ENCODE measurements at places on chromosomes 7 and 10.
A peak's percentile ranks its signal among the peaks of the same experiment; 100 is the strongest.

DNA sequence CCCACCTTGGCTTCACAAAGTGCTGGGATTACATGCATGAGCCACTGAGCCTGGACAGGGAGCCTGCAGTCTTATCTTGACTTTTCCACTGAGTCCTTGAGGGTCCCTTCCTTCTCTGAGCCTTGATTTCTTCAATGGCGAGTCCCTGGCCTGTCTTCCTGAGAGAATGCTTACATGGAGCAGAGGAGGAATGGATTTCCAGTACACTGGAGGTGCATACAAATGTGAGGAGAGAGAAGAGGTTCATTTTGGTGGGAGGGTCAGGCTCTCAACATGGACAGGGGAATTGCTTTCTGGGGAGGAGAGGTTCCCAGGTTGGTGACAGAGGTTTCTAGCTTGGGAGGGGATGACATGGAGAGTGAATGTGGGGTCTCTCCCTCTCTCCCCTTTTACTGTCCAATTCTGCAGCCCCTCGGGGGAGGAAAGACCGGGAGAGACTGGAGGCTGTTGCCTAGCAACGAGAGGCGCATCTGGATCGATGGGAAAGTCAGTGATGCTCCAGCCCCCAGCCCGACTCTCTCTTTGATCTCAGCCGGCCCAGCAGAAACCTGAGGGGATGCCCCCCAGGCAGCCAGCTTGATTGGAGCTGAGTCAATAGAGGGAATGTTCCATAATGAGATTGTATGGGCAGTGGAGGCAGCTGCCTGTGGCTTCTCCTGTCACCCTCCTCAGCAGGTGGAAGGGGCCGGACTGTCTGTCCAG lies 14.8 kb downstream of the SRRM3 start:
- H3K4me1 ChIP-seq = no peaks in the 10 kb centered on the region
- H3K4me3 ChIP-seq = no peak overlapping the region
- no peak for DNase-seq

GRCh38 chr10:12950583-12951128 lies 50.9 kb downstream of the CCDC3 start:
- H3K36me3 ChIP-seq = no peaks in the 10 kb centered on the region
- no peak overlapping the region for H3K4me3 ChIP-seq
- H3K4me1 ChIP-seq = no peaks in the 10 kb centered on the region
- no peak overlapping the region for H3K27ac ChIP-seq
- DNase-seq = no peak

- no peaks in the 10 kb centered on the region for H3K27me3 ChIP-seq
- DNase-seq = no peak
- peak overlapping the region; percentile 66 for H3K27ac ChIP-seq
- H3K36me3 ChIP-seq = peaks cover 92% of the 10 kb centered on the region
- H3K4me1 ChIP-seq = peaks cover 18% of the 10 kb centered on the region
These were observed 391 bp downstream of the ANKRD61 start for GRCh38 chr7:6031567-6031966.

DNA sequence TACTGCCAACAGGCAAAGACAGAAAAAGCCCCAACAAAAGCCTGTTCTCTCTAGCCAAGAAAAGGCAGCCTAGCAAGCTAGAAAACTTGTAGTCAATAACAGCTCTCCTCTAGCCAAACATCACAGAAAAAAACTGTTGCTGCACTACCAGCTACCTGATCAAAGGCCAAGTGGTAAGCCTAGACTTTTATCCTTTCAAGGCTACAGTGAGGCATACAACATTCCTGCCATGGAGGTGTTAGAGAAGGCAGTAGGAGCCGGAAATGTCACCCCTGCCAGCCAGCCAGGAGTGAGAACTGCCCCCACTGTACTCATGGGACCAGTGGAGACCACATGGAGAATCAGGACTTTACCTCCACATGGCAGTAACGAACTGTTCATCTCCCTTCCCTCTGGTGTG lies 31.2 kb downstream of the CCDC126 start:
- no peak for DNase-seq
- no peaks in the 10 kb centered on the region for H3K27me3 ChIP-seq
- no peaks in the 10 kb centered on the region for H3K4me1 ChIP-seq
- H3K27ac ChIP-seq = no peak overlapping the region
- no peak overlapping the region for H3K4me3 ChIP-seq

GRCh38 chr7:100378114-100378755 lies 4.9 kb downstream of the PILRA start:
- no peaks in the 10 kb centered on the region for H3K27me3 ChIP-seq
- peaks cover 14% of the 10 kb centered on the region for H3K4me1 ChIP-seq
- H3K27ac ChIP-seq = no peak overlapping the region
- no peak overlapping the region for H3K4me3 ChIP-seq

GRCh38 chr7:29329686-29330085 lies 135.1 kb downstream of the CHN2 start:
- no peak overlapping the region for H3K27ac ChIP-seq
- DNase-seq = no peak
- H3K4me3 ChIP-seq = no peak overlapping the region
- H3K36me3 ChIP-seq = no peaks in the 10 kb centered on the region
- H3K27me3 ChIP-seq = no peaks in the 10 kb centered on the region
- H3K4me1 ChIP-seq = peaks cover 18% of the 10 kb centered on the region

- H3K4me1 ChIP-seq = peaks cover 12% of the 10 kb centered on the region
- DNase-seq = no peak
- H3K27ac ChIP-seq = no peak overlapping the region
- H3K36me3 ChIP-seq = no peaks in the 10 kb centered on the region
- peaks cover 3% of the 10 kb centered on the region for H3K27me3 ChIP-seq
- H3K4me3 ChIP-seq = no peak overlapping the region
These were observed 30.2 kb upstream of the NUB1 start for GRCh38 chr7:151311294-151311864.

DNA sequence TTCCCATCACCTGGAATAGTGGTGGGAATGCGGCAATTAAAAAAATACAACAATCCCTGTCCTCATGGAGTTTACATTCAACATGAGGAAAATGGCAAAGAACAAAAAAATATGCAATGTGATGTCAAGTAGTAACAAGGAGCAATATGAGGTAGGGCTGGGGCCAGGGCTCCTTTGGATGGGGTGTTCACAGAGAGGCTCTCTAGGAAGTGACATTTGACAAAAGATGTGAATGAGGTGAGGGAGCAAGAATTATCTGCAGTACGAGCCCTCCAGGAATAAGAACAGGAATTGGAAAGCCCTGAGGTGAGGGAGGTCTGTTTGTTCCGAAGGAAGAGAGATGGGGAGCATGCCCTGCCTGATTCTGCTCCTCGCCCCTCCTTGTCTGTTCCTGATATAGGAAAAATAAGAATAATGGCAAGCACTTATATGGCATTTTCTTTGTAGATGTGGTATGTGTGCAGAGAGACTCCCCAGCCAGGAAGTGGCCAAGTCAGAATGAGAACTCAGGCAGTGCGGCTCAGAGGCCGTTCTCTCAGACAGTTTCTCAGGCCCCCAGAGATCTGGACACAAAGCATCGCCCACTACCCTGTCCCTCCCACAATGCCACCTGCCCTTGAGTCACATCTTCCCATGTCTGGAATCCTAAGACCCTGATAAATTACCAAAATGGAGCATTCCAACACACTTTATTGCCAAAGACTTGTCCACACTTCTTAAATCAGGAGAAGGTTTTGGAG lies 105.6 kb downstream of the APBB1IP start:
- no peak overlapping the region for H3K4me3 ChIP-seq
- H3K27ac ChIP-seq = peak overlapping the region; percentile 88
- peaks cover 47% of the 10 kb centered on the region for H3K4me1 ChIP-seq

DNA sequence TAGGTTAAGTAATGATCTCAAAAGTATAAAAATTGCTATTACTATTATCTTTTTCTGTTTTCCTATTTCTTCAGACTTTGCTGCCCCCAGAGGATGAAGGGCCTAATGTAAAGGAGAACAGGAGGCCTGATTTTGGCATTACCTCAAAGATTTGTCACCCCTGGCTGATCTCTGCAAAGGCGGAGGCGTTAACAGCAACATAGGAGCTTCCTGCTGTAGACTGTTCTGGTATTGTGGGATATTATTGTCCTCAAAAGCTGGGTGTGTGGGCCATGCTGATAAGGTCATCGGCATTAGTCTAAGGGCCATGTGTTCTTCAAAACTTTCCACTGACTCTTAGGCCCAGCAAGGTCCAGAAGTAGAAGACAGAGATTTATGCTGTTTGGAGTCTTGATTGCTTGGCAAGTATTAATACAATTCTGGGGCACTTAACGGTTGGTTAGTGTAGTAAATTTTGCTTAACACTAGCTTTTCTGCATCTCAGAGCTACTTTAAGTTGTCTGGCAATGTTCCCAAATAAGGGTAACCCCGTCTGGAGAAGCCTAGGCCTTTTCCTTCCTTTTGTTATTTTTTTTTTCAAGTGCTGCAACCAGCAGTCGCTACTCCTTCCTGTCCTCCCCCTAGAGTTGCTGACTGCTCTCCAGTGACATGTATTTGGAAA lies 14.0 kb upstream of the ENTPD1 start:
- no peaks in the 10 kb centered on the region for H3K36me3 ChIP-seq
- H3K4me1 ChIP-seq = no peaks in the 10 kb centered on the region
- no peak overlapping the region for H3K27ac ChIP-seq
- H3K27me3 ChIP-seq = peaks cover 16% of the 10 kb centered on the region
- no peak overlapping the region for H3K4me3 ChIP-seq

- no peak overlapping the region for H3K27ac ChIP-seq
- no peak for DNase-seq
- no peaks in the 10 kb centered on the region for H3K27me3 ChIP-seq
- H3K4me3 ChIP-seq = no peak overlapping the region
- H3K4me1 ChIP-seq = peaks cover 55% of the 10 kb centered on the region
These were observed 786 bp downstream of the ATP5F1C start for GRCh38 chr10:7788639-7789286.

DNA sequence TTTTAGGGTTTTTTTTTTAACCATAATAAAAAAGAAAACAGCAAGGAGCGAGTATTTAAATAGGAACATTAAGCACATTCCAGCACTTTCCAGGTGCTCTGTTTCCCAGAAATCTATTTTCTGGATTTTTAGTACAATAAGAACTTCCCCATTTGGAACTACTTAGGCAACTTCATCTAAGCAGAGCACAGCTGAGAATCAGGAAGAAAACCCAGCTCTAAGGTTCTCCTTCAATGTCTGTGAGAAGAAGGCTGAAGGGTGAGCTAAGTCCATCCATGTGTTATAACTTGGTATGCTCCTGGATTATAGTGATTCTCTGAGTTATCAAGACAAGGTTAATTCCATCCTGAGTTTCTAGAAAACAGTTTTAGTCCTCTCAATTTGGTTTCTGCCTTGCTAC lies 181.9 kb downstream of the CYP26A1 start:
- no peaks in the 10 kb centered on the region for H3K27me3 ChIP-seq
- no peak for DNase-seq
- H3K4me3 ChIP-seq = no peak overlapping the region
- no peaks in the 10 kb centered on the region for H3K36me3 ChIP-seq

- peaks cover 14% of the 10 kb centered on the region for H3K27me3 ChIP-seq
- no peaks in the 10 kb centered on the region for H3K36me3 ChIP-seq
- no peak overlapping the region for H3K4me3 ChIP-seq
- no peaks in the 10 kb centered on the region for H3K4me1 ChIP-seq
- no peak overlapping the region for H3K27ac ChIP-seq
These were observed 339.9 kb downstream of the CXCL12 start for GRCh38 chr10:44045020-44045419.

- H3K27ac ChIP-seq = no peak overlapping the region
- no peak for DNase-seq
- peaks cover 49% of the 10 kb centered on the region for H3K27me3 ChIP-seq
- H3K4me3 ChIP-seq = no peak overlapping the region
- H3K36me3 ChIP-seq = no peaks in the 10 kb centered on the region
These were observed 244.4 kb downstream of the DYNC1I1 start for GRCh38 chr7:96016735-96017134.

DNA sequence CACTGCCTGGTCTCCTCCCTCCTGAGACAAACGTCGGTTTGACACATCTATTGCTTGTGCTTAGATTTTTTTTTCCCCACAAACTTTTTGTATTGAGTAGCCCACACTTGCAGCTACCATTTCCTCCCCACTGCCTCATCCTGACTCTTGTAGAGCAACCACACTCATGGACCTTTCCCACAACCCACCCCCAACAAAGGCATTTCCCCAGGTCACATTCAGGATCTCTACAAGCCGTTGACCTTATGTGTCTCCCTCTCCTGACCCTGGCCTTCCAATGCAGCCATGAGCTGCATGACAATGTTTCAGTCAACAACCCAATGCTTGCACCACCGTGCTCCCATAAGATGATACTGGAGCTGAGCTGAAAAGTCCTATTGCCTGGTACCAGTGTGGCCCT lies 91.9 kb upstream of the MKI67 start:
- DNase-seq = no peak
- peaks cover 7% of the 10 kb centered on the region for H3K4me1 ChIP-seq
- H3K36me3 ChIP-seq = no peaks in the 10 kb centered on the region
- H3K27me3 ChIP-seq = peaks cover 12% of the 10 kb centered on the region
- no peak overlapping the region for H3K27ac ChIP-seq
- no peak overlapping the region for H3K4me3 ChIP-seq
